ENCODE measurements at places on chromosomes 5 and 9.

GRCh38 chr9:86449246-86449645, 95.0 kb upstream of the TUT7 start:
- DNase-seq: no peak

GRCh38 chr5:180472269-180472668, 21.9 kb upstream of the CNOT6 start:
- DNase-seq: no peak

DNA sequence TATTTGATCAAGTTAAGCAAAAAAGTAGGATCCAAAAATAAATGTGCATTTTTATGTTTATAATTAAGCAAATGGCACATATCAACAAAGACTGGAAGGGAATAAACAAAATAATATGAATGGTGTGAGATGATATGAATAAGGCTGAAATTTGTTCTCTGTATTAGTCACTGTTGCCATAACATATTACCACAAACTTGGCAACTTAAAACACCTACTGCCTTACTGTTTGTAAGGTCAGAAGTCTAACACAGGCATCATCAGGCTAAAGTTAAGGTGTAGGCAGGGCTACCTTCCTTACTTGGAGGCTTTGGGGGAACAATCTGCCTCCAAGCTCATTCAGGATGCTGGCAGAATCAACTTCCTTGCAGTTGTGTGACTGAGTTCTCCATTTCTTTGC, 19.3 kb downstream of the PGGT1B start:
- DNase-seq: peak; percentile 51

DNA sequence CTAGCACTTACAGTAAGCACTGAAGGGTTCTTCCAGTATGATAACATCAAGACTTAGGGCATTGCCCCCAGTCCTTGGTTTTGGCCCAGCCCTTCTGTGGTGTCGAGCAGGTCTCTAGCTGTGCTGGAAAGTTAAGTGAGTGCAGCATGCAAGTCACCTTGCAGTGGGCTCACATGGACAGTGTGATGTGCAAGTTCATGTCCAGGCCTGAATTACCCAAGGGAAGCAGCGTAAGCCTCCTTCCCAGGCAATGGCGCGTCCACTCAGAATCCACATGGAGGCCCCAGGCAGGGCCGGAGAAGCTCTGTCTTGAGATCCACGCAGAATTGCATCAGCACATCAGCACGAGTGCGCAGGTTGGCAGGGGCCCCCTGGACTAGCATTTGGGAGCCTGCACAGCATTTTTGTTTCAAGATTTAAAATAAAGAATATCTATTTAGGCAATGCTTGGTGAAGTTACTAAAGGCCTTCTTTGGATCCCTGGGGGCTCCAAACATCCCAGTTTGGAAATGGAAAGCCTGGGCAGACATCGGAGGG, 108.4 kb upstream of the ALDH1B1 start:
- no peak for DNase-seq

GRCh38 chr9:78297672-78297961, 692 bp downstream of the PSAT1 start:
- DNase-seq: no peak

GRCh38 chr5:58072300-58072965, 387.5 kb downstream of the PLK2 start:
- DNase-seq: no peak

GRCh38 chr5:6158974-6159831, 219.1 kb downstream of the MED10 start:
- peak; percentile 59 for DNase-seq

DNA sequence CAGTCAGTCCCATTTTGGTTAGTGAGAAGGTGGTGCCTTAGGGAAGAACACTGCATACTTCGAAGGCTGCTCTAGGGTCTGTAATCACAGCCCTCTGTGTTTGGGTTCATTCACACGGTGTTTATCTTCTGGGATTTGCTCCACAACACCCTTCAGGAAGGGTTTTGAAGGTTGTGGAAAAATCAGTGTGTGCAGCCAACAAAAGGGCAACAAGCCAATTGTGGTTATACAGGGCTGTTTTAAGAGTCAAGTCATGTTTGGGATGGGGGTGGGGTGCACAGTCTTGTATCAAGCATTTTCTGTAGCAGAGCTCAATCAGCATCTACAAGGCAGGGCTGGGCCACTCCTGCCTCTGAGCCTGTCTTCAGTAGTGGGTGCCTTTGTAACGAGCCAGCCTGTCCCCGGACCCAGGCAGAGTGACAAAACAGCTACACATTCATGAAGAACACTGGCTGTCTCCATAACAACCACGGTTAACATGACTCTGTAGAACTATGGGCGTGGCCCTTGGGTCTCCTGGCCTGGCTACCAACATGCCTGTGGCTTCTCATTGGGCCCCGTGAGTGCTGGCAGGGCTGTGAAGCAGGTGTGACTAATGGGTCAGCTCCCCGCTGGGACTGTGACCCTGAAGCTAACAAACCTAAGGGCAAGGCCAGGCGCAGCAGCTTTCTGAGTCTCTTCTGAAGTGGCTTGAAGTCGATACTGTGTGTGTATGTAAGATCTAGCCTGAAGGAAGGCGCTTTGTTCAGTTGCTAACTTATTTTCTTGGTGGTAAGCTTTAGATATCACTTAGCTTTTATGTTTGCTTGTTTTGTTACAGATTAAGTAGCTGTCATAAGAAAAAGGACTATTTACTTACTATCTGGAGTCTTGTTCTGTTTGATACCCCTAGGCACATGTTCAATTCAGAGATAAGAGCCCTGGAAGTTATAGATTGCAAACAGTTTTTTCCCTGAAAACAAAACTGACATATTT, 27.9 kb upstream of the GOLM1 start:
- peak; percentile 96 for DNase-seq

- DNase-seq: peak; percentile 46
Observed at GRCh38 chr5:93924628-93925027, 183.2 kb upstream of the POU5F2 start.

DNA sequence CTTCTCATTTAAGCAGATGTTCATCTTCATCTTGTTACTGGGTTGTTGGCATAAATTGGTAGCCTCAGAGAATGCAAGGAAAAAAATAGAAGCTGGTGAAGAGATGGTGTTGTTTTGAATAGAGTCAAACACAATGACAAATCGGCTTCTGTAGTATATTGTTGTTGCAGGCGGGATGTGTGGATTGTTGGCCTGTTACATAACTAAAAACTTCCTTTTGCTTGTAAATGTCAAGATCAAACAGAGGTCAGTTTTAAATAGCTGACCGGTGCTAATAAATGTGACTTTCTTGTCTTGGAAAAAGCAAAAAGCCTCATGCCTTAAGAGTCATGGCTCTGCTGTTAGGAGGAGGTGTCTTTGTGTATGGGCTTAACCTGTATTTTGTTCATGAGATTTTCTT, 59.2 kb downstream of the CCDC192 start:
- no peak for DNase-seq

GRCh38 chr5:41193456-41194205, 19.7 kb downstream of the C6 start:
- peak; percentile 88 for DNase-seq

Data from astrocyte (in vitro differentiated cells and primary cell).